ENCODE measurements at places on chromosomes 5 and 9.

GRCh38 chr5:43303242-43303641 lies 10.0 kb downstream of the HMGCS1 start:
- DNase-seq, result no peak

GRCh38 chr5:67453111-67453905 lies 256.7 kb upstream of the CD180 start:
- DNase-seq, result no peak

DNA sequence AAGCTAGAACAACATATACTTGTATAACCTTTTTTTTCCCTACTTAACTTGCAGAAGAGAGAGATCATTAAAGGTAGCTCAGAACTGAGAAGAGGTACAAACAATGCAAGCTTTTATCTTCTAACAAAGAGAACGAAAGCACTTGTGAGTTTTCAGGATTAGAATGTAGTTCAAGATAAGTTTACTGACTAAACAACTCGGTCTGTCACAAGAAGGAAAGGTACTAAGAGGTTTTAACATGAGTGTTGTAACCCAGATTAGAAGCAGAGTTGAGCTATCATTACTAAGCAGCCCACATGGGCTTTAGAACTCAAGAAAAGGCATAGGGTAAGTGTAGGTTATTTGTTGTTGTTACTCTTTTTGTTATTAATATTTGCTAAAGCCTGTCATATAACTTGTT lies 25.2 kb downstream of the GIN1 start:
- DNase-seq, result no peak

- DNase-seq, result peak; percentile 15
These were observed 24.7 kb downstream of the SLC9A3 start for GRCh38 chr5:499233-500209.

- peak; percentile 94 for DNase-seq
These were observed 767 bp downstream of the RALGPS1 start for GRCh38 chr9:126915281-126915816.

- DNase-seq, result no peak
These were observed 26.1 kb upstream of the CPEB4 start for GRCh38 chr5:173862047-173862477.
